Esophagus muscularis mucosa (tissue), 4 donors: ENCODE measurements at places on chromosomes 3 and 15. TPM values are rescaled to one million over a fixed set of nuclear protein-coding genes. Genes with fewer than 3 reads are reported as not detected.

GRCh38 chr15:39587096-39587721 lies 6.3 kb downstream of the THBS1 start:
- DNase-seq = no peak

DNA sequence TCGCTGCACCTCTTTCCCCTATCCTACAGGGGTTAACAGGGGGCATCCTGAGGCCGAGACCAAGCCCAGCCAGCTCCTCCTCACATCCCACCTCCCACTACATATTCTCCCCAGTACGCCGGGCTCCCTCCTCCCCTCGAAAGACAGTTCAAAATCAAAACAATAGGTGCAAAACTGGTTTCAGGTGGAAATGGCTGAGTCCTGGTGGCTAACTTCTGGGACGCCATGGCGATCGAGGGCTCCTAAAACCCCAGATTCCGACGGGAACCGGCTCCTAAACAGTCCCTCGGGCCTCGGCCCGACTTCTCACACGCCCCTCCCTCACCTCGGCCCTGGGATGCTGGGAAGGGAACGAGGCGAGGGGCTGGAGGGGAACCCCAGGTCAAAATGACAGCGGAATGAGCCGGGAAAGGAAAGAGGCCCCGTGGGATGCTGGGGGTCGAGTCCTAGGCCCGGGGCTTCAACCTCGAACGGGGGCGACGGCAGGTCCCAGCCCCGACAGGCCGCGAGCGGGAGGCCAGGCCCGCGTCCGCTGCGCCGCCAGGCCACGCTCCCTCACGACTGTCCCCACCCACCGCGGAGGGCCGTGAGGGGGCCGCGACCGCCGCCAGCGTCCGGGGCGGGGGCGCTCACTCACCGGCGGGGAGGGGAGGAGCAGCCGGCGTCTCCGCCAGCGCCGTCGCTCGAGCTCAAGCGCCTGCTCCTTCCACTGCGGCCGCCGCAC lies 492 bp downstream of the TMCC1 start:
- DNase-seq = peak; percentile 92

DNA sequence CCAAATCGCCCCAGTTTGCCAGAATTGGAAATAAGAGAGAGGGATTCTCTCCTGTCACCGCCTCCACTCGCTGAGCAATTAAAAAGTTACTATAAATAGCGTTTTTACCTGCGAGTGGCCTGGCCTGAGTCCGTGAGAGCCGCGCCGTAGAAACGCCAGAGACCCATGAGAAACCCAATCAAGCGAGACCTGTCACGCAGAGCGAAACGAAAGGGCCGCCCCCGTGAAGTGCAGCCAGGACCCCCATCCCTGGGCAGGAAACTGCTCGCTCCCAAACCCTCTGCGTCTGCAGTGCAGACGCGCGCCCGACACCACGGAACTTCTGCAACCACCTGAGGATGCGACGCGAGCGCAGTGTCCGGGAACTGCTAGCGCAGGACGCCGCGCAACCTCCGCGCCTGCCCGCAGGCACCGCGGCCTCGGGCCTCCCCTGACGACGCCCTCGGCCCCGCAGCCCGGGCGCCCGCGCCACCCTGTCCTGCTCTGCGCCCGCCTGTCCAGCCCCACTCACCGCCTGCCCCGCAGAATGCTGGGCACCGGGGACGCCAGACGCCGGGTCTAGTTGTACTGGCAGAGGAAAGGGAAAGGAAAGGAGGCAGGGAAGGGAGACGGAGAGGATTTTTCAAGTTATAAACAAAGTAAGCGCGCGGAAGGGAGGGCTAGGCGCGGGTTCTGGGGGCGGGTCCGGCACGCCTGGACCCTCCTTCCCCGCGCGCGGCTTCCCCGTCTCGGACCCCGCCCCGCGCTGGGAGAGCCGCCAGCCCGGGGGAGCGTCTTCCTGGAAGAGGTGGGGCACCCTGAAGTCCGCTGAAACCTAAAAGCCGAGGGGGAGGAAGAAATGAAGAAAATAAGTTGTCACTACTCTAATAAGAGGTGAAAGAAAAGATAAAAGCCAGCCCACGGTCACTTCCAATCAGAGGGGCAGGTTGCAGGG lies at the start of gene PLSCR4:
TSS of gene PLSCR4 (minus strand) at position 657 of the 934 bp plus-strand sequence. CDS start 29,034 bp downstream, outside the sequence.
- DNase-seq = peak; percentile 95

Gene CEMIP
- not detected for total RNA-seq

- DNase-seq = no peak
Observed at GRCh38 chr3:85516146-85516545, 557.4 kb downstream of the CADM2 start.

- DNase-seq = peak; percentile 57
Observed at GRCh38 chr3:128532012-128532983, 39.3 kb upstream of the GATA2 start.

DNA sequence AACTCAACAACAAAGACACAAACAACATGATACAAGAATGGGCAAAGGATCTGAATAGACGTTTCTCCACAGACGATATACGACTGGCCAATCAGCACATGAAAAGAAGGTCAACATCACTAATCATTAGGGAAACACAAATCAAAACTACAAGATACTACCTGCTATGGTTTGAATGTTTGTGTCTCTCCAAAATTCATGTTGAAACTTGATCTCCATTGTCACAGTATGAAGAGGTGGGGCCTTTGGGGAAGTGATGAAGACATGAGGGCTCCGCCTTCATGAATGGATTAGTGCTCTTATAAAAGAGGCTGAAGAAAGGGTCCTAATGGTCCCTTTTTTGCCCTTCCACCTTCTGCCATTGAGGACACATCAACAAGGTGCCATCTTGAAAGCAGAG lies 32.3 kb downstream of the ACAP2 start:
- no peak for DNase-seq

Gene CAPN3
- total RNA-seq = 6.7 TPM

Gene GOLGA6L1
- not detected for total RNA-seq

Gene POLQ
- total RNA-seq = 0.40 TPM

DNA sequence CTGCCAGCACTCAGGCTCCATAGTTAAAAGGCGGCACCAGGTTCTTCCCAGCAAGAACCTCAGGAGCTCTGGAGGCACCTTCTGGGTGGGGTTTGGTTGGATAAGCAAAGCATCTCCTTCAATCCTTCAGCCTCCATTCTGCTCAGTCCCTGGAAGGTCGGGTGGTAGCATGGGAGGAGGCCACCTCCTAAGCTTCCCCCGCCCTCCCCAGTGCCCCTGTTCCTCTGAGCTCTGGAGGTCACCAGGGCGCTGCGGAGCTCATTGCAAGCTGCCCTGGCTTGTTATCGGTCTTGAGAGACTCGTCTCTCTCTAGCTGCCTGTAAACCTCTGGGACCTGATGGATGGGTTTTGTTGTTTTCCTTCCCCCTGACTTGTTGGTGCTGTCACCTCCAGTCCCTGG lies 124.8 kb downstream of the RPLP1 start:
- no peak for DNase-seq

DNA sequence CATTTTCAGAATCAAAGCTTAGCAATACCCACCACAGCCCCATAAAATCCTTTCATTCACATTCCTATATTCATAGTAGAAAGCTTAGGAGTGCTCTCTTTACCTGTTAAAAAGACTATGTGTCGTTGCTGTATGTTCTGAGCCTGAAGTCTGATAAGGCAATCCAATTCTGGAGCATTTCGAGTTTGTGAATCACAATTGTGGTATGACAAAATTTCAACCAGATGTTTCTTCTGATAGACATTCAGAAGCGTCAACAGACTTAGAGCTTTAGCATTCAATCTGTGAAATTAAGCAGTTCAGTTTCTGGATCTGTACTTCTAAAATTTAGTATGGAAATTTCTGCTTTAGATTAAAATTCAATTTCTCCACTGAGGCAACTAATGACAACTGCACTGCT lies 58.3 kb downstream of the TASOR start:
- no peak for DNase-seq

- DNase-seq = no peak
Observed at GRCh38 chr15:33099739-33100138, 94.8 kb downstream of the FMN1 start.

- no peak for DNase-seq
Observed at GRCh38 chr3:15513116-15513515, 8.4 kb downstream of the COLQ start.

Gene SLC27A2
- 1.8 TPM for total RNA-seq

GRCh38 chr3:129686941-129687340 lies 80.5 kb upstream of the PLXND1 start:
- DNase-seq = no peak

Gene ZSCAN2
- 8.3 TPM for total RNA-seq

Gene GRK7
- not detected for total RNA-seq

Gene PIK3CA
- 47.5 TPM for total RNA-seq

DNA sequence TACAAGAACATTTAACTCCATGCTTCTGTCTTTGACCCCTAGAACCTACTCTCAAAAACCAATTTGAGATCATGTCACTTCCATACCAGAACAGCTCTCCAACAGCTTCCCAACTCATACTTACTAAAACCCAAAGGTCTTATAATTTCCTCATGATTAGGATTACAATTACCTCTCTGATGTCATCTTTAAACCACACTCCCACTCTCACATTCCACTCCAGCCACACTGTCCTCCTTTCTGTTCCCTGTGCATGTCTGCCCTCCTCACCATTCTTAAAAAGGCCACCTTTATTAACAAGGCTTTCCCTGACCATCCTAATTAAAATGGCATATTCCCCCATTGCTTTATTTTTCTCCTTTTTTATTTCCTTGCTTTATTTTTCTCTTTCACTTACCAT lies 18.9 kb downstream of the PHC3 start:
- DNase-seq = no peak

DNA sequence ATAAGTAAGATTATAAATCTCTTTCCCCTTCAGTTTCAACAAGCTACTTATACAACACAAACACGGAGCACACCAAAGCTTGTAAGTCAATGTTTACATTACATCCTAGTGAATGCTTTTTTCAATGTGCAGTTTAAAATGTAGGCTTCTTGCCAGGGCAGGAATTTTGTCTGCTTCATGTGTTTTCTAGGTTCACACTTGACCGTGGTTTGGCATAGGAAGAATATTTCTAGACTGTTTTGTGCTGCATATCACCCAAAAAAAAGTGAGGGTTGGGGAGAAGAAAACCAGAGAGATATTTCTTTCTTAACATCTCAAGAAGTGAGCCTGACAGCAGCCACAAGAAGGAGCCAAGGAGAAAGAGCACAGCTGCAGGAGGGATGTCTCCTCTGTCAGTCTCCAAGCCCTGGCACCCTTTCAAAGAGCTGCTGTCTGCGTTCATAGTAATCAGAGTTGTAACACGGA lies 255.8 kb downstream of the MEIS2 start:
- no peak for DNase-seq

GRCh38 chr3:140628606-140629005 lies 49.3 kb upstream of the TRIM42 start:
- no peak for DNase-seq

Gene CAPN7
- 37.3 TPM for total RNA-seq

Gene TIMP4
- 34.3 TPM for total RNA-seq

Gene SKOR1
- total RNA-seq = 0.69 TPM

DNA sequence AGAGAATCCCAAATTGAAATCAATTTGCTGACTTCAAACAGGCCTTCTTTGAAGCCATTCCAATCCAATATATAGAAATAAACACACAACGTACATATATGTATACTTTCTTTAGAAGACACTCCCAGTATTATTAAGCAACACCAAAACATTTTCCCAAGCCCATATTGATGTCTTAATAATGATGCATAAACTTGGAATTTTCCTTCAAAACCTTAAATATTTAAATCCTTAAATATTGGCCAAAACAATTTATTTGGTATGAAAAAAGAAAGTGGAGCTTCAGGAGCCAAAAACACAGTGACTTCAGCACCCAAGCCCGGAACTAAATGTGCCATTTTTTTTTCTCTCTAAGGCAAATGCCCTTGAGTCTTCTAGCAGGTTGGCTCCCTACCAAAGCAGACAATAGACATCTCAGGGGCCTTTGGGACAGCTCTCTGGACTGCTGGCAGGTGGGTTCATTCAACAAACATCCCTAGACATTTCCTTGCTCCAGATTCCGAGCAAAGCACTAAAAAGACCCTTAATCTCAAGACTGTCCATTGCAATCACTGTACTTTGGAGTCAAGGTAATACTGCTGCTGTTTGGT lies 384.7 kb downstream of the NTRK3 start:
- DNase-seq = no peak

DNA sequence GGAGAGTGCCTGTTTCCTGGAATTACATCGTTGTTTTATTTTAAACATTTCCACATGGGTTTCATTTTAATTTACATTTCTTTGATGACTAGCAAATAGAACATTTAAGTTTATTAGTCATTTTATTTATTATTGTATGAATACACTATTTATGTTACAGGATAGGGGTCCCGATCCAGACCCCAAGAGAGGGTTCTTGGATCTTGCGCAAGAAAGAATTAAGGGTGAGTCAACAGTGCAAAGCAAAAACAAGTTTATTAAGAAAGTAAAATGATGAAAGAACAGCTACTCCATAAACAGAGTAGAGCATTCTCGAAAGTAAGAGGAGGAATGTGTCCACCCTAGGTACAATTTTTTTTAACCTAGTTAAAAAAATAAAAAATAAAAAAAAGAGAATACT lies 539.5 kb downstream of the NAALADL2 start:
- no peak for DNase-seq

DNA sequence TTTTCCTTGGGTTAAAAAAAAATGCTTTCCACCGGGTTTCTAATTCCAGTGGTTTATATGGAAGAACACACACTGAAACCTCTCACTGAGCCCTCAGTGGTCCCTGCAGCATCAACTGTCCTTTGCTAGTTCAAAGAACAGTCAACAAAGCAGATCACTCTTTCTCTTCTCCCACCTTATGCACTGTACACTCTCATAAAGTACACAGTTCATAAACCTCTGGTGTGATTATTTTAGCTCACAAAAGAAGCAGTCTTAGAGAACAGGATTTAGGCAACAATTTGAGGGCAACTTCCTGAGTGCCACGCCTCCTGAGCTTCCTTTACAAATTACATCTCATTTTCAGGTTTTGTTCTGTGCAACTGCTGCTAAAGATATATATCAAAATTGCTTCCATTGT lies 728.4 kb upstream of the GOLIM4 start:
- DNase-seq = no peak

- no peak for DNase-seq
Observed at GRCh38 chr3:123732447-123732846, 147.6 kb upstream of the HACD2 start.

- no peak for DNase-seq
Observed at GRCh38 chr3:29763115-29763514, 482.2 kb downstream of the RBMS3 start.

Gene RTP1
- total RNA-seq = not detected

DNA sequence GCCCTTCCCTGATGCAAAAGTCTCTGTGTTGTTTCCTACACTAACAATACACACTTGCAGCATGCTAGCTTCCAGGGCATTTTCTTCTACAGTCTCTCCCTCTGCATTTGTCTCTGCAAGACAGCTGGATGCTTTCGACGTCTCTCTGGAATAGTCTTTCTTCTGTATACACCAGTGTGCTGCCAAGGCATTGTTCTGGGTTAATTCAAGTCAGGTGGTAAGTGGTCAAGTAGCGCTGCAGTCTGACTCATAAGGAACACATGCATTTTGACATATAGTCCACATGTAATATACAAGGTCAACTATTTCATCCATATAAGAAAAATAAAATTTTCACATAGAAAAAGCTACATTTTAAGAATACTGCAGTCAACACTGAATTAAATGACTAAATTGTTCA lies 92.7 kb downstream of the MYLK start:
- DNase-seq = peak; percentile 64

Gene GPR149
- not detected for total RNA-seq

GRCh38 chr3:135292162-135292561 lies 497.1 kb downstream of the EPHB1 start:
- DNase-seq = no peak

Gene ZNF662
- 5.8 TPM for total RNA-seq

Gene ONECUT1
- not detected for total RNA-seq

GRCh38 chr3:178584722-178585380 lies 48.6 kb downstream of the KCNMB2 start:
- DNase-seq = no peak
